ENCODE measurements at places on chromosomes 16 and 17.

DNA sequence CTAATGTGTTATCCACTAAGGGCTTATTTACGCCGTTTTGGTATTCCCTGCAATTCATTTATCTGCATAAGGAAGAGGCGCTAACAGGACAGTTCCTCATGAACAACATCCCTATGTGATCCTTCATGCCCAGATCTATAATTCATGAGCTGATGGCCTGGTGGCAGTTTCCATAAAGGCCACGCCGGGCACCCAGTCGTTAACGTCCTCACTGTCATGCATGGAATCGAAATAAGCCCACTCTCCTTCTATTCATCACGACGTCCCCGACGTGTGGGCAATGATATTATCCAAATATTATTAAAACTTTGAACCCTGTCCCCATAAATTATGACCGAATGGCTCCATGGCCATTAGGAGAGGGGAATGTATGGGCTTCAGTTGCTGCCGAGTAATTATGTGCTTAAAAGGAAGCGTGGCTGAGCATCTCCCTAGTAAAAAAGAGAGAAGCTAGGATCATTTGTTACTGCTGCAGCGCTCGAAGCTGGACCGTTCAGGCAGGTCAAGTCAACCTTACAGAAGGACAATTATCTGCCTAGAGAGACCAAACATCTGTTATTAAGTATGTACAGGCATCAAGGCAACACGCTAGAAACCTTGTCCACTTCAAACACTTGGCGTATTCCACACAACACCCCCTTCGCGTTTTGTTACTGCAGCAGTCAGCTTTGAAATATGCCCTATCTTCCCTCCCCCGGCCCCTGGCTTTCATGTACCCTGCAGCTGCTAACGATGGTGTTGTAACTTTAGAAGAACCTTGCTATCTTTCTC lies 94.0 kb upstream of the SALL1 start:
- no peak for DNase-seq

DNA sequence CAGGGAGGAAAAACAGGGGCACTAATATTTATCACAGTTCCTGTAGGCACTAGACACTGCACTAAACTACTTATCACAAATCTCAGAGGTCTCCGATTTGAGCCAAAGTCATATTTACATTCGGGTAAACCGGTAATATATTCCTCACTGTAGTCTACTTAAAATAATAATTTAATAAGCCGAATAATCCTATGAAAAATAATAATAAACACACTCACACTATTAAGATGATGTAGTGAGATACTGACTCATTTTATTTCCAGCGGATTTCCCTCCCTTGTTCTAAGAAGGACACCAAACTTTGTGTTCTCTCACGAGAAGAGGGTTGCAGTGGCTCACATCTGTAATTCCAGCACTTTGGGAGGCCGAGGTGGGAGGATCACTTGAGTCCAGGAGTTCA lies 36.6 kb upstream of the TNRC6A start:
- DNase-seq: no peak

DNA sequence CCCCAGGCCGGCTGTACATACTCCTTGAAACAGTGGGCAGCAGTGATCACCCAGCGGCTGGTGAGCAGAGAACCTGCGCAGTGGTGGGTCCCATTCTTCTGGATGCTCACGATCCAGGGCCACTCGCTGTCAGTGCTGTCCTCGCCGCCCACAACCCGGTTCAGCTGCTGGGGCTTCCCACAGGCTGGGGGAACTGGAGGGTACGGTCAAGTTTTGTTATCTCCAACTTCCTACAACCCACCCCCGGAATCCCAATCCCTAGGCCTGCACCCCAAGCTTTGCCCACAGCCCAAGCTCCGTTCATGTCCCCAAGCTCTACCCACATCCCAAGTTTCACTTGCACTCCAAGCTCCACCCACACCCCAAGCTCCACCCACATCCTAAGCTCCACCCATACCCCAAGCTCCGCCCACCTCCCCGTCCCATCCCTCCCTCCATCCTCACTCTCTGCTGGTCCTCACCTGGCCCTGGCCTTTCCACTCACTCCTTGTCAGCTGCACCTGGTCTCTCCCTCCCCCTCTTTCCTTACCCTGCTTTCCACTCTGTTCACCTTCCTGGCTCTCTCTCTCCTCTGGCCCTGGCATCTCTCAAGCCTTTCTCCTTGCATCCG lies 1.8 kb downstream of the PRSS22 start:
- no peak for DNase-seq

DNA sequence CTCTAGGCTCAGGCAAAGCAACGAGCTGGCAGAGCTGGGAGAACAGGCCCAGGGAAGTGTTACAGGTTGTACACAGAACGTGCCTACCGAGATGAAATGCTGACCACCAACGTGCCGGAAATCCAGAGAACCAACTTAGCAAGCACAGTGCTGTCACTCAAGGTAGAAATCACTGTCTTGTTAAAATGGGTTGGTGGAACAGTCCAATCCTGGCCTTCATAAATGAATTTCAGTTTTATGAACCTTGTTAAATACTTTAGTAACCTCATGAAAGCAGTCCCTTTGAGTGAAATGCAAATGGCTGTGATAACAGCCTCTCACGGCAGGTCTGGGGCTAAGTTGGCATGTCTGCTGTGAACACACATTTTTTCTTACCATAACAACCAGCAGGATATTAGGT lies 29.0 kb downstream of the ETV4 start:
- DNase-seq: no peak

DNA sequence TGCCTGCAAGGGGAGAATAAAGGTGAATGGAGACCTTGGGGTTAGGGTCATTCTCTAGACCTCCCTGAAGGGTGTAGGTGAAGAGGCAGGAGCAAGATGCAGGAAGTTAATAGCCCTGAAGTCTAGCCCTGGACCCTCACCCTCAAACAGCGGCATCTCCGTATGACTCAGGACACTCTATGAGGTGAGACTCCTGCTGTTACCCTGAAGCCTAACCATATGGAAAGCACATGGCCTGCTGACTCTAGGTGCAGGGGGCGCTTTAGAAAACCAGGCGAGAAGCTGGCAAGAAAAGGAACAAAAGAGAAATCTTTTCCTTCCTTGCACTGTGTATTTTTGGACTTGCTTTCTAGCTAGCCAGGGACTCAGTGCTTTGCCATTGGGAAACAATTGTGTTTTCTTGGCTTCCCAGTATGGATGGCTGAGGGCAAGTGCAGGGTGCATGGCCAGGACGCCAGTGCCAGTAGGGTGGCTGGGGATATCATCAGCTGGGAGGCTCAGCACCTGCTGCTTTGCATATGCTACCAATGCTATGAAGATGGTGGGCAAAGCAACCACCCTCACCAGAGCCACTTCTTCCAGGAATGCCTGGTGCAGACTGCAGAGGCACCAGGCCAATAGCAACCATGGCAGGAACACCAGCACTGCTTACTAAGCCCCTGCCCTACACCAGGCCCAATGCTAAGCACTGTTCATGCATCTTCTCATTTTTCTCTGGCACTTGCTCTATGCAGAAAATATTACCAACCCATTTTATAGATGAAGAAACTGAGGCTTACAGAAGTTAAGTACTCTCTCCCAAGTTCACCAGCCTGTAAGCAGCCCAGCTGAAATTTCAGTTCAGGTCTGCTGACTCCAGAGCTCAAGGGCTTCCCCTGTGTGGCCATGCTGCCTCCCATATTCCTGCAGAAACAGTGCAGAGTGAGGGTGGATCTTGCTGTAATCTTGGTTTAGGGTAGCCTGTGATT lies 425.1 kb downstream of the SLC39A11 start:
- DNase-seq: no peak

DNA sequence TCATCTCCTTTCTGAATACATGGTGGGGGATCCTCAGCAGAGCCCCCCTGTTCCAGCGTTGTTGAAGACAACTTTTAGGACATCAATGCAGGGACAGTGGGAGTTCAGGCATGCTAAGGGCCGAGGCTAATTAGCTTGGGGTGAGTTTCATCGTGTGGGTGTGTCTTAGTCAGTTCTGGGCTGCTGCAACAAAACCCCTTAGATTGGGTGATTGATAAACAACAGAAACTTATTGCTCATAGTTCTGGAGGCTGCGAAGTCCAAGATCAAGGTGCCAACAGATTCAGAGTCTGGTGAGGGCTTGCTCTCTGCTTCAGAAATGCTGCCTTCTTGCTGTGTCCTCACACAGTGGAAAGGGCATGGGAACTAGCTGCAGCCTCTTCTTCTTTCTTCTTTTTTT lies 214.0 kb downstream of the NTN1 start:
- no peak for DNase-seq

- DNase-seq: no peak
Measured at GRCh38 chr16:50193594-50193993, 40.5 kb downstream of the TENT4B start.

GRCh38 chr16:31428279-31428597 lies at the start of gene COX6A2:
TSS of gene COX6A2 (minus strand) at chr16:31428360. CDS start at chr16:31428325, 35 bp downstream.
- DNase-seq: no peak

GRCh38 chr17:68184141-68184571 lies 63.7 kb upstream of the AMZ2 start:
- no peak for DNase-seq

- DNase-seq: no peak
Measured at GRCh38 chr16:11056993-11057649, 112.8 kb downstream of the CLEC16A start.

DNA sequence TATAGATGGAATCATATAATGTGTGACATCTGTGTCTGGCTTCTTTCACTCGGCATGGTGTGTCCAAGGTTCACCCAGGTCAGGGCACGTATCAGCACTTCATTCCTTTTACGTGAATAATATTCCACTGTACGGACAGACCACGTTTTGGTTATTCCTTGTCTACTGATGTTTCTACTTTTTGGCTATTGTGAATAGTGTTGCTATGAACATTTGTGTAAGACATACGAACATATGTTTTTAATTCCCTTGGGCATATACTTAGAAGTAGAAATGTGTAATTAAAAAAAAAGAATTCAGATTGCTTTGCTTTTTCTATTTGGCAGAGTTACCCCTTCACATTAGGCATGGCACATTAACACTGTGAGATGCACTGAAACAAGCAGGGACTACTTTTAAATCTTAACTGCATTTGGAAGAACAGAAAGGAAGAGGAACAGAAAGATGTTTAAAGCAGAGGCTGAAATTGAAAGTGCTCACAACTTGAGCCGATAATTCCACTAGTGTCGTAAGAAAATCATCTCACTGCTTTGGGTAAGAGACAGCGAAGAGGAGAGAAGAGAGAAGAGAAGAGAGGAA lies 105.3 kb downstream of the VPS53 start:
- DNase-seq: no peak

DNA sequence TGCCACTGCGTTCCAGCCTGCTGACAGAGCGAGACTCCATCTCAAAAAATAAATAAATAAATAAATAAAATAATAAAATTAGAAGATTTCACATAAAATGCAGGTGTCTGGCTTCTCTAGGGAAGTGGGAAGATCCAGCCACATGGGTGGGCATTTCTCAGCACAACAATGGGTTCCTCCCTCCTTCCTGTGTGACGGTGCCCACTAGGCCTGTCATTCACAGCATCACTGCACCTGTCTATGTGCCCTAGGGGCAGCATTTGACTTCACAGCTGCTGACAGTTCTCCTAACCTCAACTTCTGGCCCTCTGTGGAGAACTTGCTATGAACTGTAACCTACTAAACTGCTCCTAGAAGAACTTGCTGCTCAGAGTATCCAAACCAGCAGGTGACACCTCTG lies 3.0 kb downstream of the ABHD15 start:
- no peak for DNase-seq

Data from right atrium auricular region (tissue), 2 donors.